Small intestine (tissue), 16 donors: ENCODE measurements at places on chromosomes 3 and 15.

DNA sequence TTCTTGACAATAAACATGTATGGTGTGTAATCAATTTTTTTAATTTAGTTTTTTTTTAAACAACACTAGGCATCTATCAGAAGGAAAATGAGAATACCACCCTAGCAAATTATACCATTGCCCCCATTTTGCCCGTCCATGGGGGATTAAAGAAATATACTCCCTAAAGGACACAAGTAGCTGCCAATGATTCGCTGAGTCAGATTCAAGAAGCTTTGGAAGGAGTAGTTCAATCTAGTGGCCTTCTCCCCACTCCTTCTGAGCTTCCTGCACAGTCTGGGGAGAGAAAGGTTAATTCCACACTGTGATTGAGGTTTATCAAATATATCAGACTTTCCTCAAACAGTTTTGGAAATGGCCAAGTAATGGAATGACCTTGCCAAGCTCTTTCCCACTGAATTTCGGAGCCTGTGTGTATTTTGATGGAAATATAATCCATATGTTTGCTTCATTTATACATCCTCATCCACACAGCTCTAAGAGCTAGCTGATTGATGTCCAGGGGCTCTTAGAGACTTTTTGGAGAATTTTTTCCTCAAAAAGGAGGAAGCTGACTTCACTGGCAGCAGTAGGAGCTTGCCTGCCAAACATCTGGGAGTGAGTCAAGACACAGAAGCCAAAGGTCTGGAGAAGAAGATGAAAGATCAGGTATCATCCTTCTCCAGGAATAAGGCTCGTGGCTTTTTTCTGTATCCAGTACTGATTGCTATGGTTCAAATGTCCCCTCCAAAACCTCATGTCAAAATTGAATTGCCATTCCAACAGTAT, 478.5 kb upstream of the PROK2 start:
- no peak for DNase-seq

DNA sequence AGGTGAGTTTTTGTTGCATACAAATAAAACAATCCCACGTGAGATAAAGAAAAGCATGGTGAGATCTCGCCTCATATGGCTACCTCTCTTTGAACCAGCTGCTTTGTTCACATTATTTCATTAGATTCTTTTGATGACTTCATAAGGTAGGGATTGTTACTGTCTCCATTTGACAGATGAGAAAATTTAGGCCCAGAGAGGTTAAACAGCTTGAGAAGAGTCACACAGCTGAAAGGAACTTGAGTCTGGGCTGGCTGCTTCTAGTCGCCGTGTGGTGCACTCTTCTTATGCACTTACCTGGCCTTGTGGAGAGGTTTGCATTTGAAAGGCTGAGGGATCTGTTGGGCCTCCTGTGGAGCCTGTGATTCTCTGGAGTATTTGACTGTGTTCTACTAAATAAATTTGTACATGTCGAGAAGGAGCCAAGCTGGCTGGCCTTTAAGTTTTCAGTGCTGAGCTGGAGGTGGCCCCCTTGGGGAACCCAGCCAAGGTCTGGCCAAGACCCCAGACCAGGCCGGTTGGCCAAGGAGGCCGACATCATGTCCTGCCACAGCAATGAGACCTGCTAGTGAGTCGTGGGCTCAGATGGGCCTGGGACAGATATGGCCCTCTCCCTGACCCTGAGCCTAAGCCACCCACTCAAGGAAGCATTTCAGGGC, 125.1 kb downstream of the SMAD6 start:
- no peak for DNase-seq

DNA sequence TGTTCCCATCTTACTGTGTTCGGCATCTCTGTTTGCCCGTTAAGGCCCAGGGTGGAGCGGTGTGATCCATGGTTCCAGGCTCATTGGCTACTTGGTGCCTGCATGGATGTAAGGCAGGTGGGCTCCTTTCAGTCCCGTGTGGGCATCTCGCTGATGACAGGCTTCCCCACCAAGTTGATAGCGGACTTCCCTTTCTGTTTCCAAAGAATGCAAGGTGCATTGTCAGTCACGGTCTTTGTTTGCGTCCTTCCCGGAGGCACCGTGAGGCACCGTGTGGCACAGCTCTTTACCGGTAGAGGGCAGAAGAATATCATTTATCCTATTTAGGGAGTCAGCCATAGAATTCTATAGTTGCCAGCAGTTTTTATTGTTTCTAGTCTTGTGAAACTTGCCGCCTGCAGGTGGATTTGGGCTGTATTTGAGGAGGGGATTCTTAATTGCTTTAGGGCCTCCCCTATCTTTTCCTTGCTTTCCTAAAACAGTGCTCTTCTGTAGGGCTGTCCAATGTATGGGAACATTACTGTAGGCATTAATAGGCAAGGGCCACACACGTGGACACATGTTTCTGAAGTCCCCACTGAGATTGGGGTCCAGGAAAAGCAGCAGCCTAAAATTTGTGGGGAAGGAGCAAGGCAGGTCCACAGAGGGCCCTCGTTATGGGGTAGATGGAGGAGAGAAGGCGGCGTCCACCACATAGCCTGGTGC, 244.1 kb downstream of the SLCO3A1 start:
- peak; percentile 74 for DNase-seq

GRCh38 chr15:41882689-41883483, 11.0 kb downstream of the SPTBN5 start:
- no peak for DNase-seq

- DNase-seq = no peak
Measured at GRCh38 chr15:28993720-28994053, 107.9 kb downstream of the APBA2 start.

- peak; percentile 72 for DNase-seq
Measured at GRCh38 chr15:98085003-98085639, 124.6 kb downstream of the ARRDC4 start.

- DNase-seq = no peak
Measured at GRCh38 chr15:48313216-48313615, 18.0 kb upstream of the DUT start.

GRCh38 chr3:64188810-64189560, 36.3 kb downstream of the PRICKLE2 start:
- DNase-seq = peak; percentile 24

DNA sequence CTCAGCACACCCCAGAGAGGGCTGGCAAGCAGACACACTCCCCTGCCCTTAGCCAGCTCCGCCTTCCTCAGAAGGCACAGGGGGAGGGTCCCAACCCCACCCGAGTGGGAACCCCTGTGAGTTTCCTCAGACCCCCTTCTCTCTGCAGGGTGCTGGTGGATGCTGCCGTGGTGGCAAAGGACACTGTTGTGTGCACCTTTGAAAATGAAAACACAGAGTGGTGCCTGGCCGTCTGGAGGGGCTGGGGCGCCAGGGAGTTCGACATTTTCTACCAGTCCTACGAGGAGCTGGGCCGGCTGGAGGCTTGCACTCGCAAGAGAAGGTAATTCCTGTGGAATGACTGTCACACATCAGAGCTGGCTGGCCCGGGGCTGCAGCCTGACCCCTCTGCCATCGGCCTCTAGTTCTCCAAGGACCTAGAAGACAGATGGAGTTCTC, 149.4 kb downstream of the LRRK1 start:
- no peak for DNase-seq

DNA sequence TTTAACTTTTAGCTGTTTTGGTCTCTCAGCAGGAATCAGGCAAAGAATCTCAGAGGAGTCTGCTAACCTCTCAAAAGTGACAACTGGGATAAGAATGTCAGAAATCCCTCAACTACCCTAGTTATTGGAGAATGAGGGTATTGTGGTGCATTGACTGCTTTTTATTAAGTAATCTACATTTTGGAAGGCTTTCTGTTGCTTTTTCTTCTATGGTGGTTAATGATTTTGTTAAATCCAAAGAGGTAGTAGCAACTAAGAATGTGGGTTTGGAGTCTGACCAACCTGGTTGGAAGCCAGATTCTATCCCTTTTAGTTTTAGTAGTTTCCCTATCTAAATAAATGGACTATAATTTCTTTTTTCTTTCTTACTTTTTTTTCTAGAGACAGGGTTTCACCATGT, 94.7 kb upstream of the RNF7 start:
- no peak for DNase-seq

DNA sequence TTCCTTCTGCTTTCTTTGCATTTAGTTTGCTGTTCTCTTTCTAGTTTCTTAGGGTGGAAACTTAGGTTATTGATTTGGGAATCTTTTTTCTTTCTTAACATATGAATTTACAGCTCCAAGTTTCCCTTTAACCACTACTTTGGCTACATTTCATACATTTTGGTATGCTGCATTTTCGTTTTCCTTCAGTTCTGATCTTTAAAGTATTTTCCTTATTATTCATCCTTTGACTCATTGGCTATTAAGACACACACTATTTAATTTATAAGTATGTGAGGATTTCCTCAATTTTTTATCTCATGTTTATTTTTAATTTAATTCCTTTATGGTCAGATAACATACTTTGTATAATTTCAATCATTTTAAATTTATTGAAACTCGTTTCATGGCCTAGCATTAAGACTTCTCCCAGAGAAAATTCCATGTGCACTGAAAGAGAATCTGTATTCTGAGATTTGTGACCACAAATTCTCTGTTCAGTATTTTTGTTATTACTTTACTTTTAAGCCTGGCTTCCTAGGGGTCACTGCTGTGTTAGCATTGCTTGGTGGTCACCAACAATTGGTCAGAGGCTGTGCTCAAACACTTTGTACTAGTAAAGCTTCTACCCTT, 87.7 kb downstream of the CFAP20DC start:
- no peak for DNase-seq

- no peak for DNase-seq
Measured at GRCh38 chr15:60414016-60414682, 16.4 kb upstream of the ANXA2 start.

GRCh38 chr15:48803877-48804276, 7.0 kb downstream of the CEP152 start:
- no peak for DNase-seq

- no peak for DNase-seq
Measured at GRCh38 chr3:146404436-146404835, 64.9 kb downstream of the PLSCR2 start.

DNA sequence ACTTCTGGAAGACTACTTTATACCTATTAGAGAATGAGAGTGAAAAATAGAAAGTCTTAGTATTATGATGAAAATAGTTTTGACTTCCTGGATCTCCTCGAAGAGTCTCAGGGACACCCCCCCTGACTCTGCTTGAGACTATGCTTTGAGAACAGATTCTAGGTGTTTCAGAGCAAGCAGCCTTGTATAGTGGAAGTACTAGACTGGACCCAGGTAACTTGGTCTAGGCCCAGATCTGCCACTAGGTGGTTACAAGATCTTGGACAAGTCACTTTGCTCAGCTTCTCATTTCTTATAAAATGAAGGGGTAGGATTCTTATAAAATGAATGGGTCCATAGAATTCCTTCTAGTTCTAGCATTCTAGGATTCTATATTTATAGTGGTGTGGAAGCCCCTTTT, 9.1 kb downstream of the ABHD5 start:
- DNase-seq = peak; percentile 38

DNA sequence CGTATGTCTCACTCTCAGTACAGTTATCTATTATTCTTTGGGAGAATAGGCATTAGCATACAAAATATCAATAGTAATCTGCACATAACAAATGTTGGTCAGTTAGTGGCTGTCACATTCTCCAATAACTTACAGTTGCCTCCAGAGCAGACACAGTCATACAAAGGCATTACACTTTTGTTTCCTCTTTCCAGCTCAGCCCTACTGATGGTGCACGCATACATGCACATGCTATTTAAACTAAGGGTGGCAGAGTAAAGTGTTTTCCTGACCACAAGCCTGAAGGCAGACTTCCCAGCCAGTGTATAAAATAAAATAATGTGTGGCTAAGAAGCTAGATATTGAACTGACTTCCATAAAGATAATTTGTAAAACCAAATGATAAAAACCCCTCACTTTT, 47.6 kb downstream of the PHLDB2 start:
- DNase-seq = no peak
